ENCODE measurements at places on chromosomes 4 and X.

- DNase-seq = no peak
These were observed 72.3 kb downstream of the PAK3 start for GRCh38 chrX:111168314-111168713.

DNA sequence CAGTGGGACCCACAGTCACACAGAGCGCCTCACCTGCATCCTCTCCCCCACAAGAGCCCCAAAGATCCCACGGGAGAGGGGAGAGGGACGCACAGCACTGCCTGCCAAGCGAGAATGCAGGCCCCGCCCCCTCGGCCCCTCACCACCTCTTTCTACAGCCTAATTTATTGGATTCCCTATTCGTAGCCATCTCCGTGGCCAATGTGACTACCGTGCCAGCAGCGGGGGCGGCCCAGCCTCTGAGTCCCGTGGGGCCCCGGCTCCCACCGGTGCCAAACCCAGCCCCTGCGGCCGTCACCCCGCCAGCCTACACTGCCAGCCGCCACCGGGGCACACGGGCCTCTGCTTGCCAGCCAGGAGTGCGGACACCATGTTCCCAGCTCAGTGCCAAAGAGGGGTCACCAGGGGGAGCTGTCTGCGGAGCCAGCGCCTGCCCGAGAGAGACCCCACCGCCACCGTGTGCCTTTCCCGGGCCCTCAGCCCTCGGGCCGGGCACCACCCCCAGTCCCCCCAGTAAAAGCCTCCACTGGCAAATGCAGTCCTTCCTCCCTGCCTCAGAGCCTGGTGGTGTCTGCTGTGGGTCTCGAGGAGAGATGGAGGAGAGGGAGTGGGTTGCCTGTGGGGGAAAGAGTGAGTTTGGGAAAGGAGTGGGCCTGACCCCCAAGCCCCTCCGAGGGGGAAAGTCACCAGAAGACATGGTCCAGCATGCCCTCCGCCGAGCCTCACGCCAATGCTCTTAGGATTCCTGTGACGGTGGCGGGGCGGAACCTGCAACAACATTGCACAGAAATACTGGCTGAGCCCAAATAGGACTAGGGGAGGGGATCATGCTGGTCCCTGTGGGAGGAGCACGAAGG is 19.6 kb upstream of the PLXNB3 start:
- no peak for DNase-seq

DNA sequence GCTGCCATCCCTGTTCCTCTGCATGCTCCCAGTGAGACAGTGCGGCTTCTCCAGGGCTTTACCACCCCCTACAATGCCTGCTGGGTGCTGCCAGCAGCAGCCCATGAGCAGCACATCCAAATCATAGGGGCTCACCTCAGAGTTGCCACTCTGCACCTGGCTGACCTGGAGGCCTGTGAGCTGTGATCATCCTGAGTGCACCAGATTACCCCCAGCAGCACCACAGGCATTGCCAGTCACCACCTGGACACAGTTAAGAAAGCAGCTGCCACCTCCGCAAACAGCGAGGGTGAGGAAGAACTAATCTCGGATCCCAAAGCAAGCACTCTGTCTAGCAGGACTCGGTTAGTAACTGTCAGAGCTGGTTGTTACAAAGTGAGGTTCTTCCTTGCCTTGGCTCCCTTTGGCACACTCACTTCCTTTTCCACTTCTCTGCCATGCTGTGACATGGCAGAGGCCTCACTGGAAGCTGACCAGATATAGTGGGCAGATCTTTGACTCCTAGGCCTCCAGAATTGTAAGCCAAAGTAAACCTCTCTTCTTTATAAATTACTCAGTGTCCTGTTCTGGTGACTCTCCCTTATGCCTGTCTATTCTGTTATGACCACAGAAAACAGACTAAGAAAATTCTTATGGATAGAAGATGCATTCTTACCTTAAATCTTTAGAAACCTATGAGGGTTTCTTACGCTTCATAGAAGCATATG is 25.2 kb downstream of the LRIT3 start:
- DNase-seq = no peak

DNA sequence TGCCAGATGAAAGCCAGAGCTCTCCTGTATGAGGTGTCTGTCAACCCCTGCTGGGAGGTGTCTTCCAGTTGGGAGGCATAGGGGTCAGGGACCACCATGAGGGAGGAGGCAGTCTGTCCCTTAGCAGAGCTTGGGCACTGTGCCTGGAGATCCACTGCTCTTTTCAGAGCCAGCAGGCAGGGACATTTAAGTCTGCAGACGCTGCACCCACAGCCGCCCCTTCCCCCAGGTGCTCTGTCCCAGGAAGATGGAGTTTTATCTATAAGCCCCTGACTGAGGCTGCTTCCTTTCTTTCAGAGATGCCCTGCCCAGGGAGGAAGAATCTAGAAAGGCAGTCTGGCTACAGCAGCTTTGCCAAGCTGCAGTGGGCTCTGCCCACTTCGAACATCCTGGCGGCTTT is 893.6 kb downstream of the ADGRL3 start:
- DNase-seq = no peak

GRCh38 chr4:122341886-122342285 is 36.9 kb upstream of the ADAD1 start:
- DNase-seq = no peak

DNA sequence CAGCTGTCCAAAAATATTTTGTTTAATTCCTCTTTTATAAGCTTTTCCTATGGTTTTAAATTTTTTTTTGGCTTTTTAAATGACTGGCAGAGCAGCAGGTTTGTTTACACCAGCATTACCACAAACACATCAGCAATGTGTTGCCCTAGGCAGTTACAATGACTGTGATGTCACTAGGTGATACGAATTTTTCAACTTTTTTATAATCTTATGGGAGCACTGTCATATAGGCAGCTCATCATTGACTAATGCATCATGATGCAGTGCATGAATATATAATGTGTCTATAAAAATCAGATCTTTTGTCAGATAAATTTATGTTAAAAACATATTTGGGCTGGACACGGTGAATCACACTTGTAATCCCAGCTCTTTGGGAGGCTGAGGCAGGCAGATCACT is 231.6 kb upstream of the SLIT2 start:
- no peak for DNase-seq

DNA sequence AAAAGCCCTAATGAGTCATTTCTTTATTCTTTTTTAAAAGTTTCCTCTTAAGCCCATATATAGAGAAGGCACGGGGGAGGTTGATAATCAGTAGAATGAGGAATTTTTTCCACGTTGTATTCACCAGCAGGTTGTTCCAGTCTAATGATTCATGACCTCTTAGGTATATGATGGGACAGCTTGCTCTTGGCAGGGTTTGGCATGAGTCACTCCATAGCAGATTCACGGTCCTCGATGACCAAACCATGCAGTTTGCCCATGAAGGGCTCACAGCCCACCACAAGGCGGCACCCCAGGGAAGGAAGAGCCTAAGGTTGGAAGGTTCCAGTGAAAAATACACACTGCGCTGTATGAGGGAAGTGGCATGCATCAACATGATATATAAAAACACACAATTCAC is 623.8 kb upstream of the DIPK2B start:
- peak; percentile 34 for DNase-seq

DNA sequence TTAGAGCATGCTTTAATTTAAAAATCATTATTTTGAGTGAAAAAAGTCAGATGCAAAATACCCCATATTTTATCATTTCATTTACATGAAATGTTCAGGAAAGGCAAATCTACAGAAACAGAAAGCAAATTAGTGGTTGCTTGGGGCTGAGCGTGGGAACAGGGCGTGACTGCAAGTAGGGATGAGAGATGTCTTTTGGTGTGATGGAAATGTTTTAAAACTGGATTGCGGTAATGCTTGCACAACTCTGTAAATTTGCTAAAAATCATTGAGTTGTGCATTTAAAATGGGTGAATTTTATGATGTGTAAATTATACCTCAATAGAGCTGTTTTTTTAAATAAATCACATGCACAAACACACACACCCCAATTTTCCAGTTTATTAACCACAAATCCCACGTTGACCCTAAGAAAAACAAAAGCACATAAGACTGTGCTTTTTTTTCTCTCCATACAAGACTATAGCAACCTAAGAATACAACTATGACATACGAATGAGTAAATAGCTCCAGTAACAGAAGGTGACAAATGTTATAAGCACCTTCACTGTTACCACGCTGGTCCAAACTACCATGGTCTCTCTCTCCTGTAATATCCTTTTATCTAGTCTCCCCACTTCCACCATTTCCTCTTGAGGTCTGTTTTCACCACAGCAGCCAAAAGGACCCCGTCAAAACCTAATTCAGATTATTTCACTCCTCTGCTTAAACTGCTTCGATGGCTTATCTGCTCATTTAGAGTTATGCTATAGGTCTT is 37.2 kb downstream of the FRMD7 start:
- DNase-seq = no peak

DNA sequence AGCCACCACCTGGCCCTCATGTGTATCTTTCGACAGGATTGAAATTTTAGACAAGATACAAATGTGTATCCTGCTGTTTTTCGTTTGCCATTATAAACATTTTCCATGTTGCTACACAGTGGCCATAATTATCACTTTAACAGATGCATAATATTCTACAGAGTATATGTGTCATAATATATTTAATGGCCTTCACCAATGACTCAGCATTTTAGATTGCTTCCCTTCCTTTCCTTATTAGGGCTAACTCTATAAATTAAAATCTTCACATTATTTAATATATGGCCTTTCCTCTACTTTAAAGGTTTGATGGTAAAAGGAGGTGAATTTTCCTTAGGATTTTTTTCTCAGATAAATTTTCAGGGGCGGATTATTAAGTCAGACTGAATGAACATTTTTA is 97.4 kb downstream of the HS6ST2 start:
- no peak for DNase-seq

GRCh38 chr4:81565142-81565870 is 93.6 kb upstream of the RASGEF1B start:
- DNase-seq = no peak

DNA sequence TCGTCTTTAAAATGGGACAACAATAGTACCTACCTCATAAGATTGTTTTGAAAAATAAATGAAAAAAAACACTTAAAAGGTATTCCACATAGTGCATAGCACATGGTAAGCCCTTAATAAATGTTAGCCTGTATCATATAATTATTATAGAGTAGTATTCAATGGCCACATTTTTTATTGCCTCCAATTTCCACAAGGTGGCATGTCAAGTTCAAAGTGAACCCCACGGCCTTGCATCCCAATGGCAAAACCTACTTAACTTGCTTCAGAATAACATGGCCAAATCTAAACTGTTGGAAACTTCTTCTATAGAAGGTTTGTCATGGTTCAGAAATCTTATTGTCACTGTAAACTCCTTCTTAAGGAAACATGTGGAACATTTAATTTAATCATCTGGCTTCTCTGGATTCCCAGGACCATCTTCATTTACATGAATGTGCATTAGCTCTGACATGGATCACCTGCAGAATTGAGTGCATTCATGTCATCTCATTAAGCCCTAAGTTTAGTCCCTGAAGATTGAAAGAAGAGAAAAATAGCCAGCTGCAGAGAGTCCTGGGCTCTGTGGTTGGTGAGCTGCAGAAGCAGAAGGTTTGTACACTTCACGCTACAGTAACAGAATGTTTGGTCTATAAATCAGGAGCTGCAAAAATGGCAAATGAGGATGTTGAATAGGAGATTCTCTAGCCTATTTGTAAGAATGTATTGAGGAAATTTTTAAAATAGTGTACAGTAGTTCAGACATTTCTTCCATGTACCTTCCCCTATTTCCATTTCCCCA is 61.0 kb downstream of the ANXA3 start:
- DNase-seq = peak; percentile 11

DNA sequence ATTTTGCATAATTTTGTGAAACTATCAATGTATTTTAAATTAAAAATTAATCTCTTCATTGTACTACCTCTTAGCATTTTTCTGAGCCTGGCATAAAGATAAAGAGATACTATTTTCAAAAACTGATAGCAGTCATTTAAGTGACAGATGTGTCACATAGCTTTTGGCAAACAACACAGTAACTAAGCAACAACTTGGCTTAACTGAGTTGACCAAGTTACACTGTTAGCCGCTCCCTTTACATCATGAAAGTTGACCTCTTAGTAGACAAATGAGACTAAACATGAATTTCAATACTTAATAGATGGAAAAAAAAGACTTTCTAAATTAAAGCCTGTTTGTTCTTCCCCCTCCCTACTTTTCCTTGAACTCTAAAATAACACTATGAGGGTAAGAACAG is 62.0 kb downstream of the ATP8A1 start:
- no peak for DNase-seq

DNA sequence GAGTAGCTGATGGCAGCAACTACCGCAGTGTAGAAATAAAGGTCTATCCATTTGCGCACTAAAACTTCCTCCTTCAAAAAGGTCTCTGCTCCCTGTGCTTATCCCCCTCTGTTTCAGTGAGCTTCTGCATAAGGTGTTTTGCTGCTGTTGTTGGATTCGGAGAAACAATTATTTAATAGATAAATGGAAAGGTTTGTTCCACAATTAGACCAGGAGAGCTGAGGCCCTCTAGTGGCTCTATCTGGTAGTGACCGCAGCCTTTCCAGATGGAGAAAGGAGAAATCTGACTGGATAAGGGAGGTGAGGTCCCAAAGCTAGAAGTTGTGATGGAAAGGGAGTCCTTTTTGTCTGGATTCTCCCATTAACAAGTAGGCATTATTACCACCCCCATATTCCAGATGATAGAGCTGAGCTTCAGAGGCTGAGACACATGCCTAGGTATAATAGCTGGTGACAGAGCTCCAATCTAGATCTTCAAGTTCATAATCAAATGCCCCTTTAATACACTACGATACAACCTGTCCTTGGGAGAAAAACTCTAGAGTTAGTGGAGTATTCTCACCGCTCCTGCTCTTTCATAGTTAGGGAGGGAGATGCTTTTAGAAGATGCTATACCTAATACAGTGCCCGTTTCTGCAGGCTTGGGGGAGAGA is 5.1 kb upstream of the GABRQ start:
- peak; percentile 4 for DNase-seq

DNA sequence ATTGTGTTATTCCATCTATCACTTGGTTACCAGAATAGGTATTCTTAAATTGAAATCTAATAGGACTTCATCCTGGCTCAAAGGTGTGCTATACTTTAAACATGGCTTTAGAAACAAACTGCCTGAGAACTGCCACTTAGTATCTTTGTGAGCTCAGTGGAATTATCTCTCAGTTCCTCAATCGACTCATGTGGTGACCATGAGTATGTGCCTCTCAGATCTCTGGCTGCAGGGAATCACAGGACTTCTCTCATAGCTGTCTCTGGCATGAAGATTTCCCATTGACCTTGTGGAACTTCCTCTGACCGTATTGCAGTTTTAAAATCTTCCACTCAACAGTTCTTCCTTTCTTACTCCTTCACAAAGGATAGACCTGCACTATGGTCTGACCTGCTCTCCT is 681.9 kb upstream of the BOD1L1 start:
- no peak for DNase-seq

DNA sequence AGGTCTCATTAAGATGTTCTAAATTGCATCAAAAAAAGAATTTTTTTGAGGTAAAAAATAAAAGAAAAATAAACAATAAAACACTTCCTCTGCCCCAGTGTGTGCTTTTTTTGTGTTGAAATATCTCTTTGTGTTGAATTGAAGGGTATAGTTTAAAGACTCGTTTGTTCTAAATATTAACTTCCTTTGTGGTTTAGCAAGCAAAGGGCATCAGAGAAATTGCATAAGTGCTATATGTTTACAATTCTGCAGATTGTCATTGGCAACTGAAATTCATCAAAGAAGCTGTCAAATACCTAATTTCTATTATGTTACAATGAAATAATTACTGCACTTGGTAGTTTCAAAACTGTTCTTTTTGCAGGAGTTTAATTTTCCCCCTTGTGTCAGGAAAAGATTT is 260.5 kb downstream of the DKK2 start:
- DNase-seq = no peak
